Tibial nerve (tissue), 4 donors: ENCODE measurements at places on chromosomes 6 and 20. TPM values are rescaled to one million over a fixed set of nuclear protein-coding genes. Genes with fewer than 3 reads are reported as not detected.
A peak's percentile ranks its signal among the peaks of the same experiment; 100 is the strongest.

Gene PTK6
- total RNA-seq = not detected

Gene SPO11
- total RNA-seq = not detected

DNA sequence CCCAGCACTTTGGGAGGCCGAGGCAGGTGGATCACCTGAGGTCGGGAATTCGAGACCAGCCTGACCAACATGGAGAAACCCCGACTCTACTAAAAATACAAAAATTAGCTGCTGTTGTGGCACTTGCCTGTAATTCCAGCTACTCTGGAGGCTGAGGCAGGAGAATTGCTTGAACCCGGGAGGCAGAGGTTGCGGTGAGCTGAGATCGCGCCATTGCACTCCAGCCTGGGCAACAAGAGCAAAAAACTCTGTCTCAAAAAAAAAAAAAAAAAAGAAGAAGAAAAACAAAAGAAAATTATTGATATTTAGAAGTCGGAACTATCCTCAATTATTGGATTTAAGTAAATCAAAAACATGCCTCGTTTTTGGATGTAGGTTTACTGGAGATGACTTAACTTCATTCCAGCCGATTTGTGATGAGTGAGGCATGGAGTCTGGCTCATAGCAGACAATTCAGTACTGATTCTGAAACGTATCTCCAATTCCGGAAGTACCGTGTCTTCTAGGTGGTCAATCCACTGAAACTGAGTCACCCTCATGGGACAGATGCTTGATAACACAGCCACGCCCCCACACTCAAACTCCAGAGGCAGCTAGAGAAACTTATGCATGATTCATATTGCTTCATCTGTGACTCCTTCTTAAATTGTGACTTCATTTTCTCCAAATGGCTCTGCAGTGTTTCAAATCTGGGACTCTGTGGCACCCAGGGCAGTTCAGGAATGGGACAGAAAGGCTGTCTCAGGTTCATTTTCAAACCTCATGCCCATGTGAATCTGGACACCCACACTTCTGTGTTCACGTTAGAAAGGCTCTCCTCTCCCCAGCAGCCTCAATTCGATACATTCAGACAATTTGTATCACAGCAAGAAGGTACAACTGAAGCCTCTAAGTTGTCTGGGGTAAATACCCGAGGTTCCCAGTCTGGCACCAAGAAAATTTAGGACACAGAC is 110.4 kb upstream of the ARMC2 start:
- no peaks in the 10 kb centered on the region for H3K36me3 ChIP-seq
- H3K27me3 ChIP-seq = no peaks in the 10 kb centered on the region
- H3K27ac ChIP-seq = peak overlapping the region; percentile 46
- peak; percentile 37 for DNase-seq
- H3K4me1 ChIP-seq = peaks cover 10% of the 10 kb centered on the region
- H3K4me3 ChIP-seq = no peak overlapping the region

GRCh38 chr6:52391599-52391998 is 28.5 kb upstream of the EFHC1 start:
- H3K27ac ChIP-seq = no peak overlapping the region
- no peaks in the 10 kb centered on the region for H3K27me3 ChIP-seq
- no peak for DNase-seq
- peaks cover 5% of the 10 kb centered on the region for H3K36me3 ChIP-seq
- no peak overlapping the region for H3K4me3 ChIP-seq

GRCh38 chr6:161115468-161115867 is 123.9 kb downstream of the MAP3K4 start:
- no peak overlapping the region for H3K27ac ChIP-seq
- no peak for DNase-seq
- H3K4me1 ChIP-seq = no peaks in the 10 kb centered on the region
- H3K27me3 ChIP-seq = no peaks in the 10 kb centered on the region
- peaks cover 6% of the 10 kb centered on the region for H3K36me3 ChIP-seq
